ENCODE measurements at places on chromosomes 1 and 21.
A peak's percentile ranks its signal among the peaks of the same experiment; 100 is the strongest.

DNA sequence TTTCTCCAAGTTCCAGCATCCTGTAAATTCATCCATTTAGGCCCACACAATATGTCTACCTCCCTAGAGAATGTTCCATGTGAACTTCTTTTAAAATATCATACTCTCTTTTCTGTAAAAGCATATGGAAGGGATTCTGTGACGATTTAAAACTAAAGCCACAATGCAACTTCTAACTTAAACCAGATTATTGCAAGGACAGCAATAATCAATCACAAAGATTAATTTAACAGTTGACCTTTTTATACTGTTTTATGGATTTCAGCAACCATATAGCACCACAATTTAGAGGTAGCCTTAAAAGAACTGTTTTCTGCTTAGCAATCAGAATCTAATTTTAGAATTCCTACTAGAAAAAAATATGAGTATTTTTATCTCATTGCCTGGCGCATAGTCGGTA, 58.3 kb downstream of the DSCAM start:
- H3K27me3 ChIP-seq, result no peaks in the 10 kb centered on the region
- H3K27ac ChIP-seq, result no peak overlapping the region
- DNase-seq, result no peak
- H3K36me3 ChIP-seq, result no peaks in the 10 kb centered on the region
- no peak overlapping the region for H3K4me3 ChIP-seq

DNA sequence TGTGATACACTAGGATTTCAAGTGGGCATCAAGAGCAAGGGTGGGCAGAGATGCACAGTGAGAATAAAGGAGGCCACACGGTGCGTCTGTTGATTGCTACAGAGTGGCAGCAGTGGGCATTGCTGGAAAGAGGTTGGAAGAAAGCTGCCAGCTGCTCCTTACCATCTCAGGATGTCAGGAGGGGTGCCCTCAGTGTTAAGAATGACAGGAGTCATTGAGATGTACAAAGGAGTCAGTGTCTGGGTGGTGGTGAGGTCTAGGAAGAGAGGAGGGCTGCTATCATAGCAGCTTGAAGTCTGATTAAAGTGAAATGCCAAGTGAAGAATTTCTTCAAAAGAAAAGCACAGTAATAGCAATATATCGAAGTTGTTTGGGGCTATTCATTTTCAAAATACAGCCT, 992.7 kb downstream of the TTLL7 start:
- no peaks in the 10 kb centered on the region for H3K4me1 ChIP-seq
- DNase-seq, result no peak
- H3K4me3 ChIP-seq, result no peak overlapping the region
- no peak overlapping the region for H3K27ac ChIP-seq

DNA sequence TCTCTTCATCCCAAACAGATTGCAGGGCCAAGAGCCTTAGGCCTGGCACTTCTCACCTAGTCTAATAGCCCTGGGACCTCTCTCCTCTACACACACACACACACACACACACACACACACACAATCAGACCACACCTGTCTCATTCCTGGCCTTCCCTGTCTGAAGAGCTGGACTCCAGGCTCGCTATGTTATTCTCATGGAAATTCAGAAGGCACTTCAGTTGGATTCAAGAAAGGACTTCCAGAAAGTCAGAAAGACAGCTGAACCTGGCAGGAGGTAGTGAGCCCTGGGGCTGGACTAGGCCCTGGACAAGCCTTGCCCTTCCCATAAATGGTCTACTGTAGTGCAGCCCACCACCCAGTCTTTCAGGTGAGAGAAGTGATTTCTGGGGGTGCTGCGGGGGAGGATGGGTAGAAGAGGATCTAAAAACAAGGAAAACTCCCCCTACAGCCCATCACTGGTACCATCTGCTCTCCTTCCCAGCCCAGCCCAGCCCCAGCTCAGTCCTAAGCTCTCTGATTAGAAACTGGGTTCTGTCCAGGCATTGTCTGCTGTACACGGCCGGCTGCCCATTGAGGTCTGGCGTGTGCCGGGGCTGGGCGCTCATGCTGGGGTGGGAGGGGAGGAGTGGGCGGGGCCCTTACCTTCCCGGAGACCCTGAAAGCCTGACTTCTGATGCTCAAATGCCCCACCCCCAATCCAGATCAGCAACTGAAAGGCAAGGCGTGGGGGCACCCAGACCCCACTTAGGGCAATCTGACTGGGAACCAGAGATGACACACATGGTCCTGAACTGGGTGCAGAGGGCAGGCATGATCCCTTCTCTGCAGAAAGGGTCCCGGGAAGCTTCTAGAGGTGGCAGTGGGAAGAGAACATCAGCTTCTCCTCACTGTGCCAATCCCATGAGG, 2.5 kb downstream of the KIF21B start:
- no peaks in the 10 kb centered on the region for H3K4me1 ChIP-seq
- DNase-seq, result no peak
- H3K27ac ChIP-seq, result no peak overlapping the region
- no peak overlapping the region for H3K4me3 ChIP-seq

DNA sequence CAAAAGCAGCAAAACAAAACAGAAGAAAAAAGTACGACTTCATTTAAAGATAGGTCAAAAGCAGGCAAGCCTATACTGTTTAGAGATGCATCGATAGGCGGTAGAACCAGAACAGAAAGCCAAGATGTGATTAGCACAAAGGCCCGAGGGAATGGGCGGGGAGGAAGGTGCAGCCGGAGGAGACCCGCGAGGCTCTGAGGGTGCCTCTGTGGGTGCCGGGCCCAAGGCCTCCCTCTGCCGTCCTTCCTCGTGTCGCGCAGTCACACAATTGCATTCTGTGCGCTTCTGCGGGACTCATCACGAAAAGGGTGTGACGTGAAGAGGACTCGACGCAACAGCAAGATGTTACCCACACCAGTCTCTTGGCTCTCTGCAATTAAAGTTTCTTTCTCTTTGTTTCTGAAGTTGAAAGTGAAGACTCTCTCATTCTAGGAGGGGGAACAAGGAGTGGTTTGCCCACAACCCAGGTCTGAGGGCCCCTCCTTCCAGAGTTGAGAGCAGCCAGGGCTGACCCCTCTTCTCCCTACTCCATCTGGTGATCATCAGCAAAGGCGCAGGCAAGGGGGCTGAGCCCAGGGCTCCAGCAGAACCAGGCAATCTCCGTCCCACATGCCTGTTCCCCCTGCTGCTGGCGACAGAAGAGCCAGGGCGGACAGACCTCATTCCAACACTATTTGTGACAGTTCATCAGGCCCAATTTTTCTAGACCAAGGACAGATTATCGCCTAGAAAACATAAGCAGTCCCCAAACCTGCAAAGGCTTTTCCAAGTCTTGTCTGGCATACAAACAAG, 41.0 kb downstream of the NPHP4 start:
- H3K4me1 ChIP-seq, result no peaks in the 10 kb centered on the region
- no peak overlapping the region for H3K27ac ChIP-seq

GRCh38 chr1:6343506-6344405, 49.8 kb downstream of the ACOT7 start:
- H3K27ac ChIP-seq, result no peak overlapping the region
- H3K27me3 ChIP-seq, result no peaks in the 10 kb centered on the region
- DNase-seq, result peak; percentile 59
- H3K36me3 ChIP-seq, result no peaks in the 10 kb centered on the region
- H3K4me1 ChIP-seq, result peaks cover 7% of the 10 kb centered on the region
- no peak overlapping the region for H3K4me3 ChIP-seq

DNA sequence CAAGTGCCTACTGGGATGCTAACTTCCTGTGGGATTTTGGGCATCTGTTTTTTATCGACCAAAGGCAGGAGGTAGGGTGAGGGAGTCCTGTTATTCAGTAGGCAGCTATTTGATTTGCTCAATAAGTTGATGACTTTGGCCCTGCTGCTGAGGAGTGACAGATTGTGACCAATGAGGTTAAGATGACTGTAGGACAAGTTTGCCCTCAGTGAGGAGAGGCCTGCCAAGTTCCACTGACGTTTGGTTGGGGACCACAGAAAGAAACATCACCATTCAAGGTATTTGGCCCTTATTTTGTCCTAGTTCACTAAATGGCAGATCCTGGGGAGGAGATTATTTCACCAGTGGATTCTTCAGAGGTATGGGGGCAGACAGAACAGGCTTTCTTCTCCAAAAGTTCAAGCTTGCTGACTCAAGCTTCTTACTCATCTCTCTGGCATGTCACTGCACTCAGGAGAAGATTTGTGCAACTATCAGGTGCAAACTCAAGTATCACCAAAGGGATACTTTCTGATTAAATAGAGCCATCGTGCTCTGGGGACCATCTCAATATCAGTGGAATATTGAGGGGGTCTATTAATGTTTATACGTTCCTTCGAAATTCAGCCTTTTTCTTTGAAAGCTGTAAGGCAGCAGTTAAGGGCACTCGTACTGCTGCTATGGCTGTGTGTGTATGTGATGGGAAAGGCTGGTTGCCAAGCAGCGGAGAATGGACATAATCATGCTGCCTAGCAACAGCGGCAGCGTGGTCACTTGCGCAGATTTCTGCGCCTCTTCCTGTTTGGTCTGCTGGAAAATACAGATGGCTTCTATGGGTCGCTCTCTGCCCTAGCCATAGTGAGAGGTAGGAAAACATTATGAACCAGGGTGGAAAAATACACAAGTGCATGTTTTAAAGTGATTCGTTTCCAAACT, 78.7 kb downstream of the PBX1 start:
- no peaks in the 10 kb centered on the region for H3K36me3 ChIP-seq
- no peak for DNase-seq
- H3K4me1 ChIP-seq, result no peaks in the 10 kb centered on the region

DNA sequence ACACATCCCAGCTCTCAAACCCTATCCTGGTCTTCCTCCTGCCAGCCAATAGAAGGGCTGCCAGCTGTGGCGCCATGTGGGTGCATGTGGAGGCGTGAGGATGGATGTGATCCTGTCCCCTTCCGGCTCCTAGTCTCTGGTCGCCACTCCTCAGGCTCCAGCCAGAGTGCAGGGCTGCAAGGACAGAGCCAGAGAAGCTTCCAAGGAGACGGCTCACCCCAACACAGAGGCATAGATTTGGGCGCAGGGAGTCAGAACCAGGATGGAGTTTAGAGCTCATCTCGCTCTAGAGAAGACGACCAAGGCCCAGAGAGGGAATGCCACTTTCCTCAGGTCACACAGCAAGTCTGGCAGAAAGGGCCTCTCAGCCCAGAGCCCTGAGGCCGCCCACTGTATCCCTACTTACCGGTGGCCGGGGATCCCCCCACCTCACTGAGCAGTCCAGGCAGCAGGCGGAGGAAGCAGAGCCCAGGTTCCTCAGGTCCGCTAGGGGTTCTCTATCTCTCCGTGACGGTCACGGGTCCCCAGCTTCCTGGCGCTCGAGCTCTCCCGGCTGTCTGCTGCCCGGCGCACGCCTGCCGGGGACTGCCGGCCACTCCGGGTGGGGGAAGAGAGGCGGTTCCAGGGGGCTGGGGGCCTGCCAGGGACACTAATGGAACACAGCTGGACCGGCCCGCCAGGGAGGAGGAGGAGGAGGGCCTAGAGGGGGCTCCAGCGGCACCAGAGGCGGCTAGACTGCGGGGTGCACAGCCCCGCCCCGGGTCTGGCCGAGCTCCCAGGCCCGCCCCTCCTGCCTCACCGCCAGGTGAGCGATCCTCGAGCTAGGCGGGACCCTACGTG, at the start of gene COL16A1:
TSS of gene COL16A1 (minus strand) at position 587 of the 840 bp plus-strand sequence. CDS start 1,824 bp downstream, outside the sequence.
- H3K4me1 ChIP-seq, result peaks cover 52% of the 10 kb centered on the region
- H3K36me3 ChIP-seq, result no peaks in the 10 kb centered on the region
- H3K27me3 ChIP-seq, result no peaks in the 10 kb centered on the region
- H3K4me3 ChIP-seq, result peak within 1 kb of the TSS; percentile 8
- peak within 1 kb of the TSS; percentile 78 for H3K27ac ChIP-seq

- H3K4me1 ChIP-seq, result no peaks in the 10 kb centered on the region
- H3K36me3 ChIP-seq, result no peaks in the 10 kb centered on the region
- H3K27ac ChIP-seq, result no peak overlapping the region
- H3K4me3 ChIP-seq, result no peak overlapping the region
- no peak for DNase-seq
These were observed 29.6 kb downstream of the SLC37A1 start for GRCh38 chr21:42543106-42543847.

DNA sequence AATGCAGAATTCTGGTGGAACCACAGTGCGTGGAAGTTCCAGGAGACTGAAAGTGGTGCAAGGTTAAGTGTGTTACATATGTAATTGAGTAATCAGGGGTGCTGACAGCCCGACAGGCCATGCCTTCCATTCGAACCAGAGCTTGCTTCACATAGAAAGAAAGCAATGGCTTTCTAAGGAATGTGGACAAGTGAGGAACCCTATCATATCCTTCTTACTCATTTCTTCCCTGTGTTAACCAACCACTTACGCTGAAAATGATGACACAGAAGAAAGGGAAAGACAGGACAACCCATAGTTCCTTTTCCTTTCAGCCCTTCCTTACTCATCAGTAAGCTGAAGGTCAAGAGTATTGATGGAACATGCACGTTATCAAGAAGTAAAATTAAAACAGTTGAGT, 48.1 kb upstream of the KCNA3 start:
- H3K4me1 ChIP-seq, result no peaks in the 10 kb centered on the region
- no peaks in the 10 kb centered on the region for H3K36me3 ChIP-seq
- no peaks in the 10 kb centered on the region for H3K27me3 ChIP-seq
- no peak for DNase-seq
- H3K27ac ChIP-seq, result no peak overlapping the region
- H3K4me3 ChIP-seq, result no peak overlapping the region

GRCh38 chr1:154923695-154924094, 12.8 kb downstream of the PMVK start:
- H3K27ac ChIP-seq, result no peak overlapping the region
- no peaks in the 10 kb centered on the region for H3K27me3 ChIP-seq
- no peaks in the 10 kb centered on the region for H3K36me3 ChIP-seq
- DNase-seq, result no peak
- H3K4me3 ChIP-seq, result no peak overlapping the region
- no peaks in the 10 kb centered on the region for H3K4me1 ChIP-seq

DNA sequence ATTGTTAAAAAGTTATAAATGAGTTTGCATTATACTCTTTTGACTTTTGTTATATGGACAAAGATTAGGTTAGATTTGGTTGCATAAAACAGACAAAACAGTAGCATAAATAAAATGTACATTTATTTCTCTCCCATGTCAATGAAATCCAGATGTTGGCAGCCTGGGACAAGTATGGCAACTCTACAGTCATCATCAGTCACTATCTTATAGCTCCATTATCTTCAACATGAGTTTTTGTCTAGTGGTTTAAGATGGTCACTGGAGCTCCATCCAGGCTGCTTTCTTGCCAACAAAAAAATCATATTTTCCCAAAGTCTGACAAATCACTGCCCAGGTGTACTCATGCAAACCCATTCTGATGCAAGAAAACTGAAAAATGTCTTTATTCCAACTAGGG, 83.8 kb downstream of the CD58 start:
- H3K4me1 ChIP-seq, result no peaks in the 10 kb centered on the region
- no peak overlapping the region for H3K27ac ChIP-seq
- no peaks in the 10 kb centered on the region for H3K27me3 ChIP-seq
- no peaks in the 10 kb centered on the region for H3K36me3 ChIP-seq
- no peak for DNase-seq
- no peak overlapping the region for H3K4me3 ChIP-seq

DNA sequence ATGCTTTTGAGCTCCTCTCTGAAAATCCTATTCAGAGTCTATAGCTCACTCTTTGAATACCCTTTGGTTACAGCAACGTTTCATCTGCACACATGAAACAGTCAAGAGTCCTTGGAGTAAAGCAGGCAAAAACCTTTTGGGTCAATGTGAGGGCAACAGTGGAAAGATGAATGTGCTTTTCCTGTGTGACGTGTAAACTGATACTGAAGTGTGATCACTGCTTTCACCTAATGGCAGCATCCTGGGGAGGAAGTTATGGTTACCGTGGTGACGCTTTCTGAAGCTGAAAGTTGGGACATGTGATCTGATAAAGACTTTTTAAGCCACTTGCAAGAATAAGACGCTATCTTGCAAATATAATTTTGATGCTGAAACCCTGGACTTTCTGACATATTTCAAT, 160.0 kb downstream of the SEC16B start:
- no peak overlapping the region for H3K27ac ChIP-seq
- no peak for DNase-seq
- no peaks in the 10 kb centered on the region for H3K4me1 ChIP-seq
- no peaks in the 10 kb centered on the region for H3K27me3 ChIP-seq

- DNase-seq, result no peak
- no peaks in the 10 kb centered on the region for H3K4me1 ChIP-seq
- no peak overlapping the region for H3K27ac ChIP-seq
These were observed 66.6 kb downstream of the SPAG17 start for GRCh38 chr1:118118469-118118868.
